ENCODE measurements at places on chromosomes 6 and 20.
A peak's percentile ranks its signal among the peaks of the same experiment; 100 is the strongest.

DNA sequence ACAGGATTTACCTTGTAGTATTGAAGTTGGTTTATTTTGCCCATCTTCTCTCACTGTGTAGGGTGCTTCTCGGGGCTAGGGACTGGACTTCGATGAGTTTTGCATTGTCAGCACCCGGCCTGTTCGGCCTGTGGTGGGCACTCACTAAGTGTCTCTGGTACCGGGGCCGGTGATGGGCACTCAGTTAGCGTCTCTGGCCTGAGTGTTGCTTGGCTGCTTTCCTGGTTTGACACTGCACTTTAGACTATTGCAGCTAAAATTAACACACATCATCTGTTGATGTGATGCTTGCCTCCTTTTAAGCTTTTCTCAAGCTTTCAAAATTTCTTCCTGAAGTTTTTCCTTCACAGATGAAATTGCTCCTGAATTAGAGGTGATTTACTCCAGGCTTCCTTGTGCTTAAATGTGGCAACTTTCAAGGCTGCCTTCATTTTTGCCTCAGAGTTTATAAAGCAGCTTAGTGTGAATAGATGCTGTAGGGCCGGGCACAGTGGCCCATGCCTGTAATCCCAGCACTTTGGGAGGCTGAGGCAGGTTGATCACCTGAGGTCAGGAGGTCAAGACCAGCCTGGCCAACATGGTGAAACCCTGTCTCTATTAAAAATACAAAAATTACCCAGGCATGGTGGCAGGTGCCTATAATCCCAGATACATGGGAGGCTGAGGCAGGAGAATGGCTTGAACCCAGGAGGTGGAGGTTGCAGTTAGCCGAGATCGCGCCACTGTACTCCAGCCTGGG is 41.7 kb upstream of the TULP4 start:
- no peak for ATAC-seq

DNA sequence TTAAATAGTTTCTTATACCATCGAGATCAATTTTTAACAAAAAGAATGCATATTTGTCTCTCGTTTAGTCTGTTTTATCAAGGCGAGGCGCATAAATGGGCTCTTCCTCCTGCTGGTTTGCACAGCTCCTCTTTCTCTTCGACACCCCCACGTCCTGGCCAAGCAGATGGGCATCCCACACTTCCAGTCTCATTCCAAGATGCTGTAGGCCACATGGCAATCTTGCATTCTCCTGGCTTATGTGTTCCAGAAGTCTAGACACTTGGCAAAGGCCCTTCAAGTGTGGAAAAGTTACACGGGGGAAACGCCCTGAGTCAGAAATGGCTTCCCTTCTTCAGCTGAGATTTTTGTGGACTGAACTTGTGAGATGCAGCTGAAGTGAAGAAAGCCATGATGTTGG is 447.1 kb downstream of the QKI start:
- ATAC-seq, result no peak

GRCh38 chr6:57256541-57256940 is 34.4 kb upstream of the RAB23 start:
- no peak for ATAC-seq

DNA sequence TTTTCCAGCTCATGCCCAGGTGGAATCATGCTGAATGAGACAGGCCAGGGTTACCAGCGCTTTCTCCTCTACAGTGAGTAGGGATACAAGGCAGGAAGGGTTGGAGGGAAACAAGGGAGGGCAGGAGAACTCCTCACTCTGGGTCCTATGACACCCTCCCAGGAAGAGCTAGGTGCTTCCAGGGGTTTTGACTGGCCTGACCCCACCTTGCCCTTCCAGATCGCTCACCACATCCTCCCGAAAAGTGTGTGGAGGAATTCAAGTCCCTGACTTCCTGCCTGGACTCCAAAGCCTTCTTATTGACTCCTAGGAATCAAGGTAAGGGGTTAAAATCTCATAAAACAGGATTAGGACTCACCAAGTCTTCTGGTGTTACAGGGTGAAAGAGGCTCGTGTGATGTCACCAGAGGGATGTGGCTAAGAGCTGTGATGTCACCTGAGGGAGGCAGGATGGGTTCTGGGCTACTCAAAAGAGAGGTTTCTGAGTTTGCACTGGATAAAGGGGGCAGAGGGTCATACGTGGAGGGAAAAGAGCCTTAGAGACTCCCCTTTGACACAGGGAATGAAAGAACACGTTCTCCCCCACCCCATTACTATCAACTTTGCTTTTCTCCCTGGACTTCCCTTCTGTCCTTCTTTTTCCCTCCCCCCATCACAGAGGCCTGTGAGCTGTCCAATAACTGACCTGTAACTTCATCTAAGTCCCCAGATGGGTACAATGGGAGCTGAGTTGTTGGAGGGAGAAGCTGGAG is 1.9 kb downstream of the APOM start:
- no peak for ATAC-seq

- ATAC-seq, result no peak
These were observed 181.3 kb upstream of the AFDN start for GRCh38 chr6:167645368-167645767.

DNA sequence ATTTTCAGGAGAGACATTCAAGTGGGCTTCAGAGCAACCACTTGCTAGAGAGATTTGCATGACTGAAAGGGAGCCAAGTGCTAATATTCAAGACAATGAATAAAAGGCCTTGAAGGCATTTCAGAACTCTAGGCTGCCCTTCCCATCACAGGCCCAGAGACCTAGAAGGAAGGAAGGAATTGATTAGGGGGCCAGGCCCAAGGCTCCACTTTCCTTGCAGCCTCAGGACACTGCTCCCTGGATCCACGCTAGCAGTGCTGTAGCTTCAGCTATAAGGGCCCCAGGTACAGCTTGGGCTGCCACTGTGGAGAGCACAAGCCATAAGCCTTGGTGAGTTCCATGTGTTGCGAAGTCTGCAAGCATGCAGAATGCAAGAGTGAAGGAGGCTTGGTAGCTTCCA is 731.9 kb upstream of the FLRT3 start:
- no peak for ATAC-seq

- no peak for ATAC-seq
These were observed 2.9 kb upstream of the HIVEP1 start for GRCh38 chr6:12009180-12009685.

- ATAC-seq, result no peak
These were observed 2.8 kb downstream of the CLIC5 start for GRCh38 chr6:46012834-46013233.

DNA sequence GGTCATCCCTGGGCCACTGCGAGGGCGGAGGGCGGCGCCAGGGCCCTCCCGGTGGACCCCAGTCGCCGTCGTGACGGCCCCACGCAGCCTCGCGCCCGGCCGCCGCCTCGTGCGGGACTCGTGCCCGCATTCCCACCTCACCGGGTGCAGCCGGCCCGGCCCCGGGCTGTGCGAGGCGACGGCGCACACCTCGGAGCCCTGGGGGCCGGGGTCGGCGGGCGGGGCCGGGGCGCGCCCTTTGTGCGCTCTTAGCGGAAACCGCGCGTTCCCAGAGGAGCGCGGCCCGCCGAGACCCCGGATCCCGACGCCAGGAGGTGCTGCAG is 5.5 kb upstream of the DLL1 start:
- peak; percentile 6 for ATAC-seq

DNA sequence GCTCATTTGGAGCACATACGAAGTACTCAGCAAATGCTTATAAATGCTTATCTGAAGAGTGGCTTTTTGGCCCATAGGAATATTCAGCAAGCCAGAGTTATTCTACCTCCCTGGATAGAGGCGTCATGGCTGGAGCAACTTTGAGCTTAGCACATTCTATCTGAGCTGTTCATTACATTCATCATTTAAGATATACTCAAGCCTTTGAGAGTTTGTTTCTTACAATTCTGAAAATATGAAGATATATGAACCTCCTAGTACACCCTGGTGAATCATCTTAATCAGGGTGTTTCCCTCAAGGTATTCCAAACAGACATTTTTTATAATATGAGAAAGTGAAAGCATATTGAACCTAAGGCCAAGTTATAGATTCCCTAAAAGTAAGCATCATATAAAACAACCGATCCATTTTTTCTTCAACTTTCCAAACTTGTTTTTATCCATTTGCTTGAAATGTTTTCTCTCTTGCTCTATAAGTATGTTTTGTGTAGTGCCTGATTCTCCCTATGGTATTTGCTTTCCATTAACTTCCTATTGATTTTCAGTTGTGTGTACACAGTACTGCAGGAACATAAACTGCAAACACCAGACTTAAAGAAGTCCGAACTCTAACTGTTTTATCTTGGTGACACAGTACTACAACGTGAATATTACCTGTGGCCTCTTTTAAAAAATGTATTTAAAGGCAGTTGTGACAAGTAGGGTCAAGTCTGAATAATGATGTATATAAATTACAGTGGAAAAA is 139.7 kb upstream of the PTPRK start:
- peak; percentile 26 for ATAC-seq

DNA sequence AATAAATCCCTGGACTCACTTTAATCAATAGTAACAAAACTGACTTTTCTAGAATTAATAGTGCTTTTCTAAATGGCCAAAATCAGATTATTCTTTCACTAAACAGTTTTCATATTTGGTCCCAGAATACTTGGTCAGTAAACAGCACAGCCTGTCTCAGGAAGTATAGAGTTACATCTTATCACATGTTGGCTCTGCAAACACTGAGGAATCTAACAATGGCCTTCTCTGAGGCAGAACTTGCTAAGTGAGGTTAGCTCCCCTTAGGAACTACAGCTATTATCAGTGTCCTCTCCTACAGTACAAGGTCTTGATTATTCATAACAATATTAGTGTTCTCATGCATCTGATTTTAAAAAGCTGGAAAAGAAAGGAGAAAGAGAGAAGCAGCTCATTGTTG is 1622.8 kb downstream of the HACE1 start:
- ATAC-seq, result no peak

- ATAC-seq, result no peak
These were observed 67.1 kb downstream of the SYCP2 start for GRCh38 chr20:59866338-59866737.

DNA sequence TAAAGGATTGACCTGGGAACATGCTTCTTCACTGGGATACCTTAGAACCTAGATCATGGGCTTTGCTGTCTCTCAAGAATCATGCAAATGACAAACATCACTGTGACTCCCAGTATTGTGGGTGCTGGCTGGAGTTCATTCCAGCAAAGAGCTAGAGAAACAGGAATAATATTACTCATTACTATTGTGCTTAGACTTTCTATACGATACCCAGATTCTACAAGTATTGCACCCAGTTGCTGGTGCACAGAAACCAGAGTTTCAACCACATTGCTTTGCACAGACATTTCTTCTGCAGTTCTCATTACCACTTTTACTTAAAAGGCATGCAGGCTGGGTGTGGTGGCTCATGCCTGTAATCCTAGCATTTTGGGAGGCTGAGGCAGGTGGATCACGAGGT is 220.4 kb upstream of the ZNF217 start:
- ATAC-seq, result peak; percentile 63

DNA sequence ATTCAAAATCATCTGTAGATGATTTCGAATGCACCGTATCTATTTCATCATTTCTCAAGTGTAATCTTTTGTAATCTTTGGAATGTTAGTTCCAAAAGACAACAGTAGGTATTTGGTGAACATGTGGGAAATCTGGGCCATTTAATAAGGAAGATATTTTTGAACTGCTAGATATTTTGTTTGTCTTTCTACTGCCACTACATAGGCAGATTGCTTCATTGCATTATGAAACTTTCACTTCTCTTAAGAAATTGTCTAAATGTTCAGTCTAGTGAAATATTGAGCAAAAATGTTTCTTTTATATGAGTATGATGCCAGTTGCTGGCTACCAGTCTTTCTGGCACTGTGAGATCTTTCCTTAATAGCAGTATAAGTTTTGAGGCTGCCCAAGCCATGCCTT is 527.8 kb upstream of the RNF217 start:
- ATAC-seq, result no peak

- ATAC-seq, result peak; percentile 69
These were observed 25.2 kb downstream of the TBPL1 start for GRCh38 chr6:133977983-133978895.

DNA sequence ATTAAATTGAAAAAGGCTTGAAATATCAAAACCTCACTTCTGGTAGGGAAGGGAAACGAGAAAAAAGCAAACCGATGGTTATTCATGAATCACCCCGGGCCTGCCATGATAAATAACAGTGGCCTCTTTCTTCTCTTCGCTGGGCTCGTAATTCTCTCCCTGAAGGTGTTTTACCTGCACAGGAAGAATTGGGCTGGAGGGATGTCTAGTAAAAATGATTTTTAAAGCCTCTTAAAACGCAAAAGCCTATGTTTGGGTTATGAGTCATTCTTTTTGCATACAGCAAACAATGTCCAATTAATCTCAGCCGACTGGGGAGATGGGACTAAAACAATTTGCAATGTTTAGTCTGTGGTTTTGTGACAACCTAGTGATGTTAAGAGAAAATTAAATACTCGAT is 16.8 kb downstream of the LINC00237 start:
- no peak for ATAC-seq

DNA sequence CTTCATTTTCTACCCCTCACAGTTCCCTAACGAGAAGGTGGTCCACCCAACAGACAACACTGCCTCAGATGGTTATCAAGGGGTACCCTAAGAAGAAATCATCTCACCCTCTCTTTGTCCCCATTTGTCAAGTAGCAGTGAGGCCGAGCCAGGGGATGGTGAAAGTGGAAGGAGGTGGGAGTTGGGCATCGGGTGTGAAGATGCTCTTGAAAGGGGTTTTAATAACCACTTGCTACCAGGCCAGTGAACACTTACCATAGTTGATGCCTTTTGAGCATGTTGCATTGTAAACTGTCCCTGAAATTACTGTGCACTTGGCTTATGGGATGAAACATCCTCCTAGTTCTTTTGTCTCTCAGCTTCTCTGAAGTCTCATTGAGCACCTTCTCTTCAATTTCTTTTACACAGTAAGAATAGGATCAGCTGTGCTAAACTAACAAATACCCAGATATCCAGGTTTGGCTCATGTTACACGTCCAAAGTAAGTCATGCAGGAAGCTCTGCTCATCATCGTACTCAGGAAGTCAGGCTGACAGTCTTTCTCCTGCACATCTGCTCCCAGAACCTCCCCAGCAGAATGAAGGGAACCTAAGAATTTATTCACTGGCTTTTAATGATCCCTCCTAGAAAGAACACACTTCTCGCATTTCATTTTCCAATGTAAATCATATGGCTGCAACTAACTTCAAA is 13.3 kb downstream of the HLA-DPB1 start:
- no peak for ATAC-seq

DNA sequence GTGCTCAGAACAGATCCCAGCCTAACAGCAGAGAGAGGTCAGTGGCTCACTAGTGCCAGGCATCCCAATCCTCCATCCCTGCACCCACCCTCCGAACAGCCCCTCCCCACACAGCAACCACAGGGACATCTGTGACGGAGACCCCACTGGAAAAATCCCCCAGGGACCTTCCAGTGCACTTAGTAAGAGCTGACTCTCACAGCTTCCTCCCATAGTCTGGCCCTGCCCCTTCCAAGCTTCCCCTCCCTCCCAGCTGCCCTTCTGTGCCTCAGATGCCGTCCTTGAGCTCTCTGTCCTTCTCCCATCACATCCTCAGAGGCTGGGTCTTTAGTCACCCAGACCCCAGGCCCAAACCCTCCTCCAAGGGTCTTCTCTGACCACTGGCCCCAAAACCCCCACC is 9.7 kb upstream of the THBS2 start:
- ATAC-seq, result no peak

DNA sequence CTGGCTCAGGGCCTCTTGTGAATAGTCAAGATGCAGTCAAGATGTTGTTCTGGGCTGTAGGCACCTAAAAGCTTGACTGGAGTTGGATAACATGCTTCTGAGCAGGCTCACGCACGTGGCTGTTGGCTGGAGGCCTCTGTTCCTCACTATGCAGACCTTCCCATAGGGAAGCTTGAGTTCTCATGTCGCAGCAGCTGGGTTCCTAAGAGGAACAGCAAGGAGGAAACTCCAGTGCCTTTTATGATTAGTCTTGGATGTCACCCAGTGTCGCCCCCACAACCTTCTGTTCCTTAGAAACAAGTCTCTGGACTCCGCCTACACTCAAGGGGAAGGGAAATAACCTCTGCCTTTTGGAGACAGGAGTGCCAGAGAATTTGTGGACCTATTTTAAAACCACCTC is 210.7 kb downstream of the BCAS1 start:
- no peak for ATAC-seq
